Mesothelial cell of epicardium (in vitro differentiated cells): ENCODE measurements at places on chromosomes 2 and 18. TPM values are rescaled to one million over a fixed set of nuclear protein-coding genes. Genes with fewer than 3 reads are reported as not detected.

RSAD2 gene
- 3.7 to 4.4 TPM (median 4.3 TPM) in 3 replicates for total RNA-seq

ST8SIA5 gene
- 0.20 to 0.75 TPM (median 0.41 TPM) in 3 replicates for total RNA-seq

ID2 gene
- total RNA-seq: 231 to 240 TPM (median 239 TPM) in 3 replicates

MGAT4A gene
- total RNA-seq: 15.0 to 16.7 TPM (median 16.7 TPM) in 3 replicates

HOXD12 gene
- total RNA-seq: 0.27 to 0.40 TPM (median 0.27 TPM) in 3 replicates

ZC3H6 gene
- 12.1 to 16.2 TPM (median 15.8 TPM) in 3 replicates for total RNA-seq

ALPG gene
- total RNA-seq: not detected in 3 replicates

DNA sequence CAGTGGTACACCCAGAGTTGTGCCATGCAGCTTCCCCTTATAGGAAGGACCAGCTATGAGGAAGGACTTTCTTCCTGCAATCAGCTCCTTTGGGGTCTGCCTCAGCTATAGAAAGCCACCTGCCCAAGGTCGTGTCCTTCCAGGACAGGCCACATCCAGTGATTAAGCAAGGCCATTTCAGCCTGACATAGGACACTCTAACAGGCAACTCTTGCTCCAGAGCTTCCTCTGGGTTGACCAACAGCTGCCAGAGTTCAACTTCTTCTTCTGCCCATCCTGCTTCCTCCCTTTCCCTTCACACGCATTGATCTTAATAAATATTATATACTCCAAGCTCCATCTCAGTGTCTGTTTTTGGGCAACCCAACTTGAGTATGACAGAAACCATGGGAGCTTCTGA lies 12.8 kb downstream of the LRP2 start:
- DNase-seq: no peak

DNA sequence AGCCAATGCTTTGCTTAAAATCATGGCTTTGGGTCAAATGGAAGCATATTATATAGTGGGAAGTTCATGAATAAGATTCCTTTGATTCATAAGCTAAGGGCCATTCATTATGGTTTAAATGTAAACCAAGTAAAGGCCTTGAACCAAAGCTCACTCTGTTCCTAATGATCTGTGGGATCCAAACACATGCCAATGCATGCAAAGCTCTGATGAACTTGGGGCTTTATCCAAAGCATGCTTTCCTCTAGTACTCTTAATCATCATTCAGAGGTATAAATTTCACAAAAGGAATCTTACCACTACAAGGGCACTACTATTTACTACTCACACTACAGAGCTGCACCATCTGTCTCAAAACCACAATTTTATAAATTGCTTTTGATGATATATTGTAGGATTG lies 102.8 kb upstream of the RBMS1 start:
- no peak for DNase-seq

- DNase-seq: no peak
Observed at GRCh38 chr2:221553333-221553732, 18.8 kb downstream of the EPHA4 start.

DNA sequence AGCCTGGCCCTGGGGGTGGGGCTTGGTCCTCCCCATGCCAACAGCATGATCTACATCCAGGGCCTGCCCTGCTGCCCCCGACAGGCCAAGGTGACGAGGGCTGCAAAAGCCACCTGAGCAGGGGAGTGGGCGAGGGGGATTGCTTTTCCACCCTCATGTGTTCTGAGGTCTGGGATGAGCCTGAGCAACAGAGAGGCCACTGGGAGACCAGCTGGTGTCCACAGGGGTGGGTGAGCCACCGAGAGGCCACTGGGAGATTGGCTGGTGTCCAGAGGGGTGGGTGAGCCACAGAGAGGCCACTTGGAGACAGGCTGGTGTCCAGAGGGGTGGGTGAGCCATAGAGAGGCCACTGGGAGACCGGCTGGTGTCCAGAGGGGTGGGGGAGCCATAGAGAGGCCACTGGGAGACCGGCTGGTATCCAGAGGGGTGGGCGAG lies 147.4 kb upstream of the GPC1 start:
- no peak for DNase-seq

- no peak for DNase-seq
Observed at GRCh38 chr2:148555622-148556294, 88.8 kb upstream of the EPC2 start.
